NCI-H524 (cell line): ENCODE measurements at places on chromosomes 7 and 10.

GRCh38 chr7:65269150-65269856, 104.4 kb upstream of the ZNF92 start:
- DNase-seq = peak; percentile 96

GRCh38 chr10:101018600-101019439, 12.1 kb downstream of the PDZD7 start:
- peak; percentile 73 for DNase-seq

DNA sequence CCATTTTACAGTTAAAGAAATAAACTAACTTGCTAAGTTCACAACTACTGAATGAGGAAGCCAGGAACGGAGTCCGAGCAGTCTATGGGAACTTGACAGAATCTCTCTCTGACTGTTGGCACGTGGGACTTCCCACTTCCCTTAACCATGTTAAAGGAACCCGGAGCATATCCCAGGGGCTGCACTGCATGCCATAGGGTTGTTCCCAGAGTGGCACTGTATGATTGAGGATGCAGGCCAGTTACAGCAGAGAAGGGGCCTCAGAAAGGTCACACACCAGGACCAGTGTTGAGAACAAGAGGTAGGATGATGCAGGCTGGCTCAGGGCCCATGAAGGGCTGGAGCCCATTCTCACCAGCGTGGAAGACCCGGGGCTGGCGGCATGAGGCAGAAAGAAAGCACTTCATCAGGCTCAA, 201.8 kb downstream of the NSUN6 start:
- no peak for DNase-seq

GRCh38 chr10:101165736-101166135, 34.6 kb downstream of the TLX1 start:
- no peak for DNase-seq

GRCh38 chr7:42964849-42965805, 33.0 kb downstream of the MRPL32 start:
- no peak for DNase-seq

GRCh38 chr10:124042656-124043309, 50.6 kb downstream of the CHST15 start:
- no peak for DNase-seq

DNA sequence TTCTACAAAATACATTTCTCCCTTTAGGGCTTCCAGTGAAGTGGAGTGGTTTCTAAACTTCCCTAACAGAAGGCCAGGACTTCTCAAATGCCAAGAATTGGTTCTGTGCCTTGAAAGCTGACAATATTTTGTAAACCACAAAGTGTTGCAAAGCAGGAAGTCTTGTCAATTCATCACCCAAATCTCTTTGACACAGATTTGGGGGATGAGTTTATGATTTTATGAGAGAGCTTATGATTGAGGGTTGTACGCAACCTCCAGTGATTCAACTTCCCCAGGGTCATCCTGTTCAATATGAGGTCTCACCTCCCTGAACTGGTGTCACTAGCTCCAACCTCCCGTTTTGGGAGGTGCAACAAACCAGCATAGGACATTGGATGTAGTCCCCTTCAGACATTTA, 83.7 kb downstream of the PRLHR start:
- DNase-seq = no peak

GRCh38 chr10:13219685-13220670, 14.2 kb downstream of the UCMA start:
- no peak for DNase-seq

GRCh38 chr7:133358708-133359107, 105.8 kb downstream of the EXOC4 start:
- no peak for DNase-seq

DNA sequence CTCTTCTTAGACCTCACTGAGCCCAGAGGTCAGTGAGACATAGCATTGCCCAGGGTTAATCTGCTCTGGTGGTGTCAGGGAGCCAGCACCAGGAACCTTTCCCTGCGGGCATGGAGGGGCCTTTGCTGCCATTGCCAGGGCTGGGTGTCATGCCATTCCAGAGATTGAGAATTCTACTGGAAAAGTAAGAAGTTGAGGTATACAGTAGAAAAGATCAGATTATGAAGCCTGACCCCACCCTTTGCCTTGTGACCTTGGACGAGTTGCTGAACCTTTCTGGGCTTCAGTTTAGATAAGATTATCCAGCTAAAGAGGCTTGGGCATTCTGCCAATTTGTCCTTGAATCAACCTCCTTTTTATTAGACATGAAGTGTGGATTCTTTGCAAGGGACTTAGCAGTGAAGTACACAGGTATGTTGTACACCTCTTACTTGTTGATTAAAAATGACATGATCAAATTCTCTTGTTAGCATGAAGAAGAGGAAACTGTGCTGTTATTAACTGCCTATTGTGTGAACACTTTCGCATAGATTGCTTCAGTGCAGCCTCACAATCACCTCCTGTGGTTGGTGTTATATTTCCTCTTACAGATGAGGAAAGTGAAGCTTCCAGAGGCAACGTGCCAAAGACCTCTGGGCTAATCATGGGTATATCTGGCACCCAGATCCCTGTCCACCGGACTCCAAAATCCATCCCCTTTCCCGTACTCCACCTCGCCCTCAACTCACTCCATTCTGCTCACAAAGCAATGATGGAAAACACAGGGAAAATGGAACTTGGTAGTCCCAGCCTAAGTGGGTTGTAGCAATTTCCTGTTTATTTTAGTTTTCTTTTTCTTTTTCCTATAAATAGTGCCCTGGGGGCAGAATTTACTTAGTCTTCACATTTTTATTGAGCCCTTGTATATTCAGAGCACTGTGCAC, 151.3 kb downstream of the CAMK1D start:
- peak; percentile 2 for DNase-seq

GRCh38 chr7:35736725-35737124, 41.8 kb upstream of the HERPUD2 start:
- DNase-seq = no peak

- no peak for DNase-seq
These were observed 17.0 kb upstream of the NODAL start for GRCh38 chr10:70458329-70459060.

DNA sequence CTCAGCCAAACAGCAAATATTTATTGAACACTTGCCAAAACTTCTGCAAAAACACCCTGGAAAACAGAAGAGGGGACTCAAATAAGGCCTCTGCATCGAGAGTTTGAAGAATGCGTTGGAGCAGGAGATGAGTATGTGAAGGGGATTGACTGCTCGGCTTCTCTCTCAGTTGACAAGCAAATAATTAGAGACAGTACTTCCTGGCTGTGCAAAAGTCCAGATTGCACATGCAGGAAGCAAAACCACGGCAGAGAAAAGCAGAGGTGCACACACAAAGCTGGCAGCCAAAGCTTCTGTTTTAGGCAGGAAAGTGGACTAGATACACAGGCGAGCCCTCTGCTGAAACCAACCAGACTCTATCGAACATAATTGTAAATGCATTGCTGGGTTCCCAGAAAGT, 343.6 kb upstream of the MGMT start:
- no peak for DNase-seq

GRCh38 chr7:35734001-35734483, 39.1 kb upstream of the HERPUD2 start:
- no peak for DNase-seq

DNA sequence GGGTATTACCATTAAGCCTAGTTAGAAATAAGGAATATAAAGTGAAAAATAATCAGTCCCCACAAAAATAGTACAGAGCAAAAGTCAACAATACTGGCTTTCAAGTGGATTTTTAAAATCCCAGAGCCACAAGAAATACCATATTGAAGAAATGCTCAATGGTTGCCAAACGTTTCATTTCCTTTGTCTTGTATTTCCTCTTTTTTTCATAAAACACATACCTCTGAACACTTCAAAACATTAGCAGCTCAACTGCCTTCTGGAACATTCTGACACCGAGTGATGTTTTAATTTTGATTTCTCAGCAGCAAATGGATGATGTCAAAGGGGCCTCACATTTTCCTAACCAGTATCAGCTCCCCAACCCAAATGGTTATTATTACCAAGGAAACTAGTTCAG, 10.5 kb downstream of the NOD1 start:
- DNase-seq = no peak

DNA sequence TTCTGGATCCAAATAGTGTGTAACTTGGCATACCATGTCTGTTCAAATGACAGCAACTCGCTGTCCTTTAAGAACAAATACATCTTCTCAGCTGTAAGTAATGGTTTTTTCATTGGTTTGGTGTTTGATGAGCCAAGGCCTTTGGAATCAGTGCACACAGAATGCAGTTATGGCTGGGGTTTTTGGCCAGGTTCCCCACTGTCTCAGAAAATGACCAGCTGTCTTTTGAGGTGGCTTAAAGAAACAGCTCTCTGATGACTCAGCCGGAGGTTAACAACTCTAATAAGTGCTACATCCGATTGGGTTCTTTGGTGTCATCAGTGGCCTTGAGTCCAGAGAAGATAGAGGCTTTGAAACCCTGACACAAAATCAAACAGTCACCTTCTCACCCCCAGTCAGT, 688.4 kb downstream of the REEP3 start:
- DNase-seq = no peak

DNA sequence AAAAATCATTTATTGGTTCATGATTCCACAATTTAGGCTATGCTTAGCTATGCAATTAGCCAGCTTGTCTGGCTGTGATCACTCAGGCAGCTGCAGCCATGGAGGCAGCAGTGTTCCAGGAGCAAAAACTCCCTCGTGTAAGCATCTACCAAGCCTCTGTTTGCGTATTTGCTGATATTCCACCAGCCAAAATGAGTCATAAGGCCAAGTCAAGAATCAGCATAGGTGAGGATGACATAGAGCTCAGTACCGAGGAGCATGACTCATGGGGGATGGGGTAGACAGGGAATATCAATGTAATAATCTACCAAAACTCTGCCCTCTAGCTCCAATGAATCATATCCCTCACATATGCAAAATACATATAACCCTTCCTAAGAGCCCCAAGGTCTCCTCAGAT, 63.3 kb downstream of the IMMP2L start:
- no peak for DNase-seq
